ENCODE measurements at places on chromosomes 3 and 15. TPM values are rescaled to one million over a fixed set of nuclear protein-coding genes. Genes with fewer than 3 reads are reported as not detected.

GRCh38 chr15:71800835-71801745, 9.3 kb upstream of the NR2E3 start:
- peak; percentile 67 for DNase-seq

DNA sequence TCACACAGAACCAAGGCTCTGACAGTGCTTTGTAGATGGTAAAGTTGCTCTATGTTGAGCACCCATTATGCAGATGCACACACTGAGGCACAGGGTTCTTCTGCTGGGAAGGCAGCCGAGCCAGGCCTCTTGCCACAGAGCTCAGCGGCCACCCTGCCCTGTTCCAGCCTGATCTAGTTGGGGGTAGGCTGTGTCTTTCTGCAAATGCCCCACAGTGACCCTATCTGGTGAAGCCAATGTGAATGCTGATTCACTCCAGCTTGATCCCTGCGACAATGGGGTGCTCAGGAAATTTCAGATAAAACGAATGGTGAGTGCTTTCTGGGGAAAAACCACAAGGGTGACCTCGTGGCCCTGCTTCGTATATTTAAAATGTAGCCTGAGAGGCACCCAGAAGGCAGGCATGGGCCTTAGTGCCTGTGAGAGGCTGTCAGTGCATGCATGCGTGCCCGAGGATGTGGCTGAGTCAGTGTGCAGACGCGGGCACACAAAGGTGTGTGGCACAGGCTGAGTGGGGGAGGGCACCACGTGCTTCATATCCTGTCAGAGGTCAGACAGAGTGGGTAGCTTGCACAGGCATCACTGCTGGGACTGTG, 85.7 kb downstream of the ATP2B2 start:
- no peak for DNase-seq

DNA sequence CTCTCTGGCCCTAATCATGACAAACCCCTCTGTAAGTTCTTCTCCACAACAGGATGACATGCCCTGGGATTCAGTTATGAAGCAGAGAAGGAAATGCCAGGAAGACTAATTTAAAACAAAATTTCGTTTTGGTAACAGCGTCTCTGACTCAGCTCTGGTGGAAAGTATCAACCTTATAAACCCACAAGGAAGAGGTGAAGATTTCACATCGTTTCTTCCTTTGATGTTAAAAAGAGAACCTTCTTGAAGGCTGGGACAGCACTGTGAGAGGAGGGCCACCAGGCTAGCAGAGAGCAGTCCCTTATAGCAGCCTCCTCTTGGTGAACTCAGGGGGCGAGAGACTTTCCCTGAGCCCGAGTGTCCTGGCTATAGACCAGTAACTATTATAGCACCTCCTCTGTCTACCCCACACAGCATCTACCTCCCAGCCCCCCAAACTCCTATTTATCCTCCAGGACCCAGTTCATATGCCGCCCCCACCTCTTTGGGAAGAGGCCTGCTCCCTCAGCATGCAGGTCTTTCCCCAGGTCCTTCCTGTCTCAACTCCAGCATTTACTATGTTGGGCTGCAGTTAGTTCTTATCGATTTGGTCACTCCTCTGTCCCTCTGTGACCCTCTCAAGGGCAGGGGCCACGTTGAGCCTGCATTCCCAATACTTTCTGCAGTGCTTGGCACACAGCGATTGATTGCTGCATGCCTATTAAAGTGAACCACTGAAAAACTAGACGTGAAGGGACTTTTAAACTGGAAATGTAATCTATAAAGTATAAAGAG, 321.5 kb upstream of the ICE2 start:
- DNase-seq, result no peak

GRCh38 chr15:60941448-60941847, 287.7 kb downstream of the RORA start:
- peak; percentile 49 for DNase-seq

The CHRM5 gene
- 0.07 TPM for polyA plus RNA-seq

- DNase-seq, result peak; percentile 57
These were observed 7.4 kb downstream of the SQOR start for GRCh38 chr15:45641999-45642932.

DNA sequence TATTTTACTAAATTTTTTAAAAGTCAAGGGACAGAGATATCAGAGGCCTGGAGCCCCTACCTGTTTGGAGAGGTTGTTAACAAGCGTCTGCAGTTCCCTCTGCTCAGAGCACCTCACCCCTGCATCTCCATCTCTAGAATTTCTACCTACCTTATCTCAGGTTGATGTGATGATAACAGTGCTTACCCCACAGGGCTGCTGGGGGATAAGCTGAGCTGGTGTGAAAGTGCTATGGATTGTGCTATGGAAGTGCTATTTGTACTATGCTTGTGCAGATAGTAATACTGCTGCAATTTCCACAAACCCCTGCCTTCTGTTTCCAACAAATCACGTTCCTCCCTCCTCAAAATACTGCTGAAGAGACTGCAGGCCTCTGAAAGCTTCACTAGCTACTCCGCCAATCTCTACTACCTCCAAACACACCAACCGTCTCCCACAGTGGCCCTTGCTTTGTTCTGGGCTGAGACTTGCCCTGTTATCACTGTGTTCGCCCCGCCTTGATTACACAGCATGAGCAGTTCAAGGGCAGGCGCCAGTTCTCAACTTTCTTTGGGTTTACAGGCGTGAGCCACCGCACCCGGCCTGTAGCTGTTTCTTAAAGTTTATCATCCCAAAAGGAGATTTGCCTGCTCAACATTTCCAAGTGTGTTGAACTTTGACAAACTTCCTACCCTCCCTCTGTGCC, 28.4 kb upstream of the PARL start:
- DNase-seq, result no peak

The DNAH12 gene
- not detected for polyA plus RNA-seq

DNA sequence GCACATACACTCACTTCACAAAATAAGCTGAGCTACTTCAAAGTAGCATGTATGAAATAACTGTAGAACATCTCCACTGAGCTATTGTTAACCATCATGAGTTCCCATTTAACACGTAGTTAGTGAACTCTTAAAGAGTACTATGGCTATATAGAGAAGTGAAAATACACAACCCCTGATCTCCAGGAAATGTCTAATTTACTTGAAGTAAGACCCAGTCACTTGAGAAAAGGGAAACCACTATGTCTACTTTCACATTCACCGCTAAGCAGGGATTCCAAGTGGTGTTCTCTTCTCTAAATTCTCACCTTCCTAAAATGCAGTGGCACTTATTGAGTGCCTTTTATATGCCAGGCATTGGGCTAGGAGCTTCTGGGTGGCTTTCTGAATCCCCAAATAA, 35.0 kb upstream of the COLQ start:
- no peak for DNase-seq

GRCh38 chr15:65740148-65740547, 51.9 kb downstream of the DENND4A start:
- no peak for DNase-seq

The CCDC39 gene
- polyA plus RNA-seq, result not detected

- DNase-seq, result no peak
These were observed 57.4 kb downstream of the HRH1 start for GRCh38 chr3:11211531-11212298.

DNA sequence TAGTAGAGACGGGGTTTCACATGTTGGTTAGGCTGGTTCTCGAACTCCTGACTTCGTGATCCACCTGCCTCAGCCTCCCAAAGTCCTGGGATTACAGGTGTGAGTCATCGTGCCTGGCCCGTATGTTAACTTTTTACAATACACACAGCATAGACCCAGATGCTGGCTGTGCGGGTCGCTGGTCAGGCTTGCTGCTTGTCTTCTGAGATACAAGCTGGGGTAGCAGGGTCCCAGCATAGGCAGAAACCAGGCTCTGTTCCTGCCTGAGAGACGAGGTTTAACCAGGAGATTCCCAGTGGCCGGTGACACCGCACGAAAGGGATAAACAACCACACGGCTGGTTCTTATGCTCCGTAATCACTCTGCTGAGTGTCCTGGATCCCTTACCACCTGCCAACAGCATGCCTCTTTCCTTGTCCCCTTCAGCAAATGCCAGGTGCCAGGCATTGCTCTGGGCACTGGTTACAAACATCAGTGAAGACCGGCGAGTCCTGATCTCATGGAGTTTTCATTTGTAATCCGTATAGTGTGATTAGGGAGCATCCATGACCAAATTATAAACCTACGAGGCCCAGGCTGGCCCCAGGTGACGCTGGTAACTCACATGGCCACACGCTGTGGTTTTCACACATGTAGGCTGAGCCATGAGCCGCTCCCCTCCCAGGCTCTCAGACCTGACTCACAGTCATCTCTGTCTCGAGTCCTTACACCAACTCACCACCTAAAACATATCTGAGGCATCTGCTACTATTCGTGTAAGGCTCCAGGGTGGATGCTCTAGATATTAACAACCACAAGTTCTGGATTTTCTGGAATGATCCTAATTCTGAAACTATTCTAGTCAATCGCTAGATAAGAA, 125.7 kb downstream of the PDZRN3 start:
- DNase-seq, result no peak

- DNase-seq, result no peak
These were observed 149.8 kb downstream of the SQOR start for GRCh38 chr15:45784656-45785055.

The KBTBD12 gene
- polyA plus RNA-seq, result not detected

- DNase-seq, result no peak
These were observed 90.7 kb downstream of the FILIP1L start for GRCh38 chr3:100023595-100023994.

DNA sequence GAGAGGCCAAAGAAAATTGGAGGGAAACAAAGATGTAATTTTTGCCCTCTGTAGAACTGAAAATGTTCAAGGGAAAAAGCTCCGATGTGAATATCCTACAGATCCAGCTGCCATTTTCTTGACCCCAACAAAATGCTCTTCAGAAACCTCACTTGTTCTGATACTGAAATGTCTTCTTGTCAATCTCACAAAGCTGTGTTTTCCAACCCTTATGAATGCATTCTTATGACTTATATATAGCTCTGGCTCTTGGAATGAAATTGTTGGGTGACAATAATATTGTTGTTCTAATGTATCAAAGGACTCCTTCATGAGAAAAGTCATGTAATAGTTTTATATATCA, 157.1 kb upstream of the TGFBR2 start:
- no peak for DNase-seq

GRCh38 chr3:38597502-38598060, 51.9 kb downstream of the SCN5A start:
- DNase-seq, result no peak

GRCh38 chr15:91860498-91860897, 7.0 kb downstream of the SLCO3A1 start:
- DNase-seq, result no peak

GRCh38 chr3:71348831-71349230, 234.7 kb downstream of the FOXP1 start:
- DNase-seq, result no peak

The C3orf33 gene
- polyA plus RNA-seq, result 2.5 TPM

The DLEC1 gene
- 0.06 TPM for polyA plus RNA-seq

The TRPC1 gene
- polyA plus RNA-seq, result 8.6 TPM

The SPSB4 gene
- not detected for polyA plus RNA-seq

The NR2E3 gene
- polyA plus RNA-seq, result 0.16 TPM

DNA sequence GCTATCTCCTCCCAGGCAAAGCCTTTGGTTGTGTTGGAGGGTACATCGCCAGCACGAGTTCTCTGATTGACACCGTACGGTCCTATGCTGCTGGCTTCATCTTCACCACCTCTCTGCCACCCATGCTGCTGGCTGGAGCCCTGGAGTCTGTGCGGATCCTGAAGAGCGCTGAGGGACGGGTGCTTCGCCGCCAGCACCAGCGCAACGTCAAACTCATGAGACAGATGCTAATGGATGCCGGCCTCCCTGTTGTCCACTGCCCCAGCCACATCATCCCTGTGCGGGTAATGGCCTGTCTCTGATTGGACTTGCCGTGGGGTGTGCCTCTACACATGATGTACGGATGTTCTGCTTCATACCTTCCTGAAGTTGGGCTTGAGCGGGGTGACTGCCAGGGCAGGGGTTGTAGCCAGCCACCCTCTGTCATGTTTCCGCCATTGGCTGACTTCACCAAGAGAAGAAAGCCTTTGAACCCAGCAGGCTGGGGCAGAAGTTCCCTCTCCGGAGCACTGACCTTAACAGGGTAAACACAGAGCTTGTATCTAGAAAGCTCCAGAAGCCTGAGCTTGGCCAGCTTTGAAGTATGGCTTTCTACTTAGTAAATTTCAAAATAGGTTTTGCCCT, 13.4 kb downstream of the ALAS1 start:
- DNase-seq, result no peak

DNA sequence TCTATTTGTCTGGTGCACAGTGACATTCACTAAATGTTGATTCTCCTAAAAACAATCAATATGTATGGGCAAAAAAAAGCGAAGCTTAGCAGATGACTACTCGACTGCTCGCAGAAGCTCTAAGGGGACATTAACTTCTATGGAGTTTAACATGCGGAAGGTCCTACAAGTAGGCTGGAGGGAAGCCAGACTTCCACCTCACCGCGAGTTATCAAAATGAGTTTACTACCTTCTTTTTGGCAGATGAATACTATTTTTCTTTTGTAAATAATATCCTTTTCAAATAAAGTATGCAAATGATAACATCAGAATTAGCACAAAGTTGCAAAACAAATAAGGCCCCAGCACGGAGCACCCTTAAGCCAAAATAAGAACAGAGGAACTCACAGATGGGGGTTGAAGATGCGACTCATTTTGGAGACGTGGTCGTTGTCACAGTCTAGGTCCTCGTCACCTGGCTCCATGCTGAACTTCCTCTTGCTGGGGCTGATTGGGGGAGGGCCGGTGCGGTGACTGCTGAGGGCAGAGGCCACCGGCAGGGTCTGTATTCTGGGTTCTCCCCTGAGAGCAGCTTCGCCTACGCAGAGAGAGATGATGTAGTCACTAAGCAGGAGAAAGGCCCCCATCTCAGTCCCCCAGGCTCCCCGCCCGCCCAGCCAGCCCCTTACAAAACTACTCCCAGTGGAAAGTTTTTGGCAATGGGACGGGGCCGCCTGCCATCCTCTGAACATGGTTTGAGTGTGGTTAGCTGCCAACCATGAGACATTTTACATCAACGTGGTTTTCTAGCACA, 42.1 kb downstream of the VGLL4 start:
- DNase-seq, result no peak

DNA sequence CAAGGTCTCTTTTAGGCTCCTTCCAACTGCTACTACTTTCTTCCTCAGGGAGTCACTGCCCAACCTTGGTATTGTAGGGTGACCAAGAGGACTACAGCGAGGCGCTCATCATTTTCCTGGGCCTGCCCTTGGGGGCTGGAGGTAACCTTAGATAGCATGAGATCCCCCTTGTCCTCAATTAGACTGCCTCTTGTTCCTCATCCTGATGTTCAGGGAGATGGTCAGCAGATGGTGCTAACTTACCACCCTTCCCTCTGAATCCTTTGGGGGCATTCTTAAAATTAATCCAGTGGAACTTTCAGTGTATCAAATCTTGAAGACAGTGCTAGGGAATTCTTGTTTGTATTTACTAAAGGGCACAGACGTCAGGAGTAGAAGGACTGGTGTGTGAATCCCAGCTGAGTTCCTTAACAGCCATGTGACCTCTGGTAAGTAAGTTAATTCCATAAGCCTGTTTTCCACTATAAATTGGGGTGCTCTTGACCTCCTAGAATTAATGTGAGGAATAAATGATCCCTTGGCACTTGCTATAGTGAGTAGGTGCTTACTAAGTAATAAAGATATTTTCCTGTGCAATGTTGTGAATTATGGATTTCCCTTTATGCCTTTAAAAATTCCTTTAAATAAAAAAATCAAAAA, 4.1 kb upstream of the CLPX start:
- DNase-seq, result no peak

The SLC28A1 gene
- not detected for polyA plus RNA-seq

- DNase-seq, result no peak
These were observed 1.4 kb downstream of the LOXL1 start for GRCh38 chr15:73927476-73928240.

The ZMYND10 gene
- polyA plus RNA-seq, result 0.87 TPM

GRCh38 chr3:100865442-100865841, 127.8 kb downstream of the ABI3BP start:
- DNase-seq, result no peak
